Sciatic nerve (tissue), 2 donors: ENCODE measurements at places on chromosomes 5 and 9. TPM values are rescaled to one million over a fixed set of nuclear protein-coding genes. Genes with fewer than 3 reads are reported as not detected.

DNA sequence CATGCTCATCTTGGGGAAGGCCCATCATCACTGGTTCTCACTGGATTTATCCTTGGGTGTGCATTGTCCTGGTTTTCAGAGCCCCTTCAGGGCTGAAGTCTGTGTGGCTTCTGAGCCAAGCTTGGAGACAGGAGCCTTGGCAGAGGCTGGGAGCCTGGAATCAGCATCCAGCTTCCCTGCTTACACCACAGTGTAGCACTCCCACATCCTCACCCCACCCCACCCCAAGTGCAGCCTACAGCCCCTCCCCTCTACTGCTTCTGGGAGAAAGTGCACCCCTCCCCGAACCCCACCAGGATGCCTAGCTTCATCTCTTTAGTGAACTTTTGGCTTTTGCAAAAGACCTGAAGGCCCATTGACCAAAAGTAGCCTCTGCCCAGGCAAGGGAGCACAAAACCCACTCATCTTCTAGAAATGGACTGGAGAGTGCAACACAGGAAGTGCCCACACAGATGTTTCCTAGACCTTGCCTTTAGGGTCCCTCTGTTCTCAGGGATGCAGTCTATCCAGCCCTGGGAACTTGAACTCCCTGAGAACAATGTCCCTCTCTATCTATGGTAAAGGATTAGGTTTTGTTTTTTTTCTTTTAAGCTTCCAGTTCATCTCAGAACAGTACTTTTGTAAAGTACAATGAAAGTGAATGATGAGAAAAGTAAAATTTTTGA lies 189.7 kb downstream of the PALM2AKAP2 start:
- no peak for DNase-seq

GRCh38 chr9:88748566-88749261 lies 213.7 kb downstream of the NXNL2 start:
- DNase-seq: peak; percentile 83

GRCh38 chr5:7930011-7930410 lies 61.1 kb downstream of the MTRR start:
- no peak for DNase-seq

DNA sequence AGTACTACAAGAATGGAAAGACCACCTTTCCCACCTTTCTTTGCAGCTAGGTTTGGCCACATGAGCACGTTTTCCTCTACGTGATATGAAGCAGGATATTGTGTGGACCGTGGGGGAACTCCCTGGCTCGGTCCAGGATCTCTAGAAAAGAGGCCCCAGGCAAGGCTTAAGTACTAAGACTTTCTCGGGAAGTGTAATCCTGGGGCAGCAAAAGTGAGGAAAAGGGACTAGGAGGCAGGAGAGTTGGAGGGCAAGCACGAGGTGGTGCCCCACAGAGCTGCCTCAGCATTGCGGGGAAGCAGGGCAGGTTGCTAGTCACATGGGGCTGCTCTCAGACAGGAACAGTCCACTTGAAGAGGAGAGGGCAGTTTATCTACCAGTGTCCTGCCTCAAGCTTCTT lies 235.1 kb downstream of the GADD45G start:
- DNase-seq: no peak

- DNase-seq: peak; percentile 30
These were observed 49.8 kb upstream of the OLFM1 start for GRCh38 chr9:135037521-135038250.

- DNase-seq: no peak
These were observed 5.3 kb downstream of the SLC25A25 start for GRCh38 chr9:128073253-128073886.

DNA sequence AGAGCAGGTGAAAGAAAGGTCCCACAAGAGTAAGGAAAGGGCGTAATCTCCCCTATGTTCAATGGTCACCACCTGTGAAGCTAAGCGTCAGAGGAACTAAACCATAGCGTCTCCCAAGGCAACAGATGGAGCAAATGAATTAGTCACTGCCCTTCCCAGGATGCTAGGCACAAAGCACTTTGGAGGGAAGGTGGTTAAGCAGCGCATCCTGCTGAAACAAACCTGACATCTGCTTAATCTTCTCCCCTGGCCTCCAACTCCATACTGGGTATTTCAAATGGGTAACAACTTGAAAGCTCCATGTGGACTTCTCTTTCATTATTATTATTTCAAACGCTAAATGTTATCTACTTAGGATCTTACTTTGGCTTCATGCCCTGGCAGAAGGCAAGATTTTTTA lies 227.3 kb downstream of the MLLT3 start:
- DNase-seq: no peak

DNA sequence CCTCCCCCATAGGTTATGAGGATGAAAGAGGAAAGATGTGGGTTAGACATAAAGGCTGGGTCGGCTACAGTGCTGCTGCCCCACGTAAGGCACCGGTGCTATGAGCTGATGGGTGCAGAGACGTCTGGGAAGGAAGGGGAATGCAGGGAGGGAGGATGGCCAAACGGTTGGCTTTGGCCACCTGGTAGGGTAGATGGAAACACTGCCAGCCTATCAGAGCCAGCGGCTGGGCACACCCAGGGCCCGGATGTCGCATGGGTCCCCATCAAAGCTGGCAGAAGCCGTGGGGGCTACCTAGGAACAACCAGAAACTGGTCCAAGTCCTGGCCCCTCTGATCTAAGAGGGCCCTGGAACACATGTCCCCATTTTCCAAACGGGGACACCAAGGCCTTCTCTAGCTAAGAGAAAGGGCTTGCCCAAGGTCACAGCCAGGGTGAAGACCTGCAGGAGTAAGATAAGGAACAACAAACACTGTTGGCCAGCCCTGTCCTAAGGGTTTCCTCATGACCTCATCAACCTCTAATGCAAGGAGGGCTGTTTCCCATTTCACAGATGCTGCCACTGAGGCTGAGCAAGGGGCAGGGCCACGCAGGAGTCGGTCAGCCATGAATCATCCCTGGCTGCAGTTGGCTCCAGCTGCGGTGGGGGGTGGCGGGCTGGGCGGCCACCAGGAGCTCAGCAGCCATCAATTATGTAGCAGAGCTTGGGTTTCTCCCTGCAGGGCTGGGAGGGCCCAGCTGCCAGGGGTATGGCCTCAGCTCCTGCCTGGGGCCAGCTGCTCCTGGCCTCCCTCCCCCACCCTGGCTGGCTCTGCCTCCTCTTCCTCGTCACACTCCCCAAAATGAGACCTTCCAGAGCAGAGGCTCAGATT lies 4.9 kb downstream of the SH3GLB2 start:
- DNase-seq: no peak

DNA sequence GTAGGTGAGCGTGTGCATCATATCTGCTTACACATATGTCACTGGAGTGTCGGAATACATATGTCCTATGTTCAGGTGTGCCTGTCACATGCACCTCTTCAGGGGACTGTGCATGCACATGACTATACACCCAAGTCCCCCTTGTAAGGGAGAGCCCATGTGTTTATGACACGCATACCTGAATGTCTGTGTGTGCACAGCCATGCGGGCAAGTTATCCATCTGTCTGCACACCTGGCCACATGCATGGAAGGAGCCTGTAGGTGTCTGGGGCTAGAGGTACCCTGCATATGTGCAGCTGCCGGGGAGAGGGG lies 622 bp upstream of the RGS14 start:
- DNase-seq: no peak

- no peak for DNase-seq
These were observed 1106.7 kb downstream of the DTWD2 start for GRCh38 chr5:117881426-117882230.

DNA sequence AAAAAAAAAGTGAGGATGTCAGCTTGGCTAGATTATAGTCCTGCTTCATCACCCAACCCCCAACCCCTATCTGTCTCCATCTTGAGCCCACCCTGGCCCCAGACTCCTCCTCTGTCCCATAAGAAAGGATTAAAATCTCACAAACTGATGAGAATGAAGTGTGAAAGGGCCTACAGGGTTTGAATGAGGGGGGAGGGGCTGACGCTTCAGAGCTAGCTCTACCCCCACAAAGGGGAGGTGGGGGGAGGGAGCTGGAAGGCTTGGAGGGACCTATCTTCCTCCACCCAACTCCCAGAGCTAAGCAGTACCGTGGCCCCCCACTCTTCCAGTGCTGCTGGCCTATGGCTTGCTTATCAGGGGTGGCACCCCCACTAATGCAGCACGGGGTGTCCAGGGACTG lies 43.7 kb upstream of the HAND1 start:
- DNase-seq: no peak

- no peak for DNase-seq
These were observed 65.5 kb downstream of the MCTP1 start for GRCh38 chr5:95219411-95219810.

DNA sequence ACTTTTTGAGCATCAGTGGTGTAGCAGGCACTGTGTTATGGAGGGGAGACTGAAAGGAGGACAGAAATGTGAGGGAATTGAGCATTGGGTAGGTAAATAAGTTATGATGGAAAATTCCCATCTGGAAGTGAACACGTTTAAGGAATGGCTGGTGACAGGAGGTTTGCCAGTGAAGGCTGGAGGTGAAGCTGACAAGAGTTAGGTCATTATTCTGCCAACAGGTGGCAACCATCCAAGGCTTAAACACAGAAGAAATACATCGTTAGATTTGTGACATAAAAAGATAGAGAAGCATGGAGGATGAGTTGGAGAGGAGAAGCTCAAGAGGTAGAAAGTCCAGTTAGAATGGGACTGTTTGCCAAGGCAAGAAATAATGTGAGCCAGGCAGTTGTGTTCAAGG lies 455.3 kb upstream of the SGCD start:
- DNase-seq: no peak

GRCh38 chr5:31347552-31347905 lies 154.0 kb downstream of the CDH6 start:
- DNase-seq: no peak

- DNase-seq: no peak
These were observed 48.8 kb downstream of the NTNG2 start for GRCh38 chr9:132210472-132211145.

DNA sequence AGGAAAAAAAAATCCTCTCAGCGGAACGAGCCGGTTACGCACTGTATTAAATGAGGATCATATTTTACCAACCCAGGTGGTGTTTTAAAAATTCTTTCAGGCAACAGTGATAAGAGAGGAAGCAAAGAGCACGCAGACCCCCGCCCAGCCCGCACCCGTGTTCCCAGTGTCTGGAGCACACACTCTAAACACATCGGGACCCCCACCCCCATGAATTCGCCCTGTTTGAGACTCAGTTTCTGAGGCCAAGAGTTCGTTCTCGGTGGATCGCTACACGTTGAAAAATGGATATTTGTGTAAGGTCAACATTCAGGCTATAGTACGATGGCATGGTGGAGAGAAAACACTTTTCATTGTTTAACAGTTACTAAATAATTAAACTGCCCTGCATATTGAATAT lies 196.3 kb downstream of the MEF2C start:
- no peak for DNase-seq

- no peak for DNase-seq
These were observed 112.5 kb downstream of the SLC25A46 start for GRCh38 chr5:110851357-110851756.

GRCh38 chr5:20590356-20590755 lies 602.4 kb upstream of the CDH18 start:
- no peak for DNase-seq

DNA sequence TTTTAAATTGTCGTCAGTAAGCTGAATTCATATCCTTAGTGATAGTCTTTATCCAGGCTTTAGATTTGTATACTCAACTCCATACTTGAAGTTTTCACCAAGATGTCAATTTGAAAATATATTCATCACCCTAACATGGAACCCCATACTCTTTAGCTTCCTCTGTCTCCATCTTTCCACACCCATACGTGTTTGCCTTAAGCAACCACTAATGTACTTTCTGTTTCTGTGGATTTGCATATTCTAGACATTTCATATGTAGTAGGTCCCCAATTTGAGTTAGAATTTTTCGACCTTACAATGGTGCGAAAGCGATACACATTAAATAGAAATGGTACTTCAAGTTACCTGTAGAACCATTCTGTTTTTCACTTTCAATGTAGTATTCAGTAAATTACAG lies 65.2 kb downstream of the NSD1 start:
- DNase-seq: no peak

FREM1 gene
- 8.3 TPM for total RNA-seq

ARSI gene
- total RNA-seq: 6.3 TPM

GRAMD2B gene
- total RNA-seq: 42.3 TPM

C9orf152 gene
- total RNA-seq: not detected

EXOSC3 gene
- 28.0 TPM for total RNA-seq

CATSPER3 gene
- total RNA-seq: 0.80 TPM

GLRA1 gene
- total RNA-seq: not detected

C5orf58 gene
- not detected for total RNA-seq

TENT4A gene
- 28.6 TPM for total RNA-seq

CER1 gene
- total RNA-seq: not detected
